KBM-7 (cell line): ENCODE measurements at places on chromosomes 3 and 15.

DNA sequence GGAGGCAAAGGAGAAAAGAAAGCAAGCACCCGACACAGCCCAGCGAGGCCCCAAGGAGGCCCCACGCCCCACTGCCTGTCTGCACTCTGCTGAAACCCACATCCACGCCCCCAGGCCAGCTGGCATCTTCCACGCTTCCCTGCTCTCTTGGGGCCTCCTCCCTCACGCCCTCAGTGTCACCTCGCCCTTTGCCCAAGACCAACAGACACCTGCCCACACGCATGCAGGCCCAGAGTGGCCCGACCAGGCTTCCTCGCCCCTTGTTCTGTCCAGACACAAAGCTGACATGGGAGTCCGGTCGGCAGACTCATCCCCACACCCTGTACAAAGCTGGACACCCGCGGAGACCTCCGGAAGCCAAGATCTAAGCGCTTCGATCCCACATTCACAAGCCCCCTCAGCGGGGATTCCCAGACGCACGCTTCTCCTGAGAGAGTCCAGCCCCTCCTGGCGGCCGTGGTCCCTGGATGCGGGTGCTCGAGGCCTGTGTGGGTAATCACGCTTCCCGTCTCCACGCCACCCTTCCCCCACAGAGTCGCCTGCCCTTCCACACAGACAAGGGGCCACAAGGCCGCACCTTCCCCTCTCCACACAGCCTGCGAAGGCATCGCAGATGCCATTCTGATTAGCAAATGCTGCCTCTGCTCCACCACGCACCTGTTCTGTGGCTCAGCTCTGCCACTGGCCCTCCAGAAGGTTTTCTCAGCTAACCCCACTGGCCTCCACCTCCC, 176.6 kb downstream of the XXYLT1 start:
- DNase-seq, result peak; percentile 31

- DNase-seq, result no peak
Observed at GRCh38 chr3:39154280-39155021, 1.1 kb upstream of the CSRNP1 start.

DNA sequence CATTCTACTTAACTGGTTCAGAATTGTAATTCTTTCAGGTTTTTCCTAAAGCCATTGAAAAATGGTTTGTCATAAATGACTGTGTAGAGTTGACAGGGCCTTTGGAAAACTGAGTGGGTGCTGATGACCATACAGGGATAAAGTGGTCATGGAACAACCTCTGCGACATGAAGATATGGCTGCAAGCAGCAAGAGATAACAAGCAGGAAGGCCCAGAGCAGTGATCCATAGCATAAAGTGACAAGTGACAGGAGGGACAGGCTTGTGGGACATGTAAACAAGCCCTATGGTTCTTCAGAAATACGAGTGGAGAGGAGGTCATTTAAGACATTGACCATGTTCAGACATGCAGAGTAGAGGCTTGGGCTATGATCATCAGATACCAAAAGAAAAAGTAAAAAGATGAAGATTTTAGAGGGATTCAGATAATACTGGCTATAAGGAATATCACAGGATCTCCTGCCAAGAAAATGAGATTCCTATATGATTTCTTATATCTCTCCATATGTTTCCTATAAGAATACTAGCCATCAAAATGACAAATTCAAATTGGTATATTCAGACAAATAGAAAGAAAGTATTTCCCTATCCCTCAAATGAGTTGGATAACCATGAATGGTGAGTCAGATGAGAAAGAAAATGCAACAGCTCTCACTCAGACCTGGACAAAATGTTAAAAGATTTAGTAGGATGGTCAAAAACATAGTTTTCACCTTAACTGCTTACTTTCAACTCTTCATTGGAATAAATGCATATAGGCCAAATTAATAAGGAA, 827.6 kb upstream of the CFAP20DC start:
- no peak for DNase-seq

DNA sequence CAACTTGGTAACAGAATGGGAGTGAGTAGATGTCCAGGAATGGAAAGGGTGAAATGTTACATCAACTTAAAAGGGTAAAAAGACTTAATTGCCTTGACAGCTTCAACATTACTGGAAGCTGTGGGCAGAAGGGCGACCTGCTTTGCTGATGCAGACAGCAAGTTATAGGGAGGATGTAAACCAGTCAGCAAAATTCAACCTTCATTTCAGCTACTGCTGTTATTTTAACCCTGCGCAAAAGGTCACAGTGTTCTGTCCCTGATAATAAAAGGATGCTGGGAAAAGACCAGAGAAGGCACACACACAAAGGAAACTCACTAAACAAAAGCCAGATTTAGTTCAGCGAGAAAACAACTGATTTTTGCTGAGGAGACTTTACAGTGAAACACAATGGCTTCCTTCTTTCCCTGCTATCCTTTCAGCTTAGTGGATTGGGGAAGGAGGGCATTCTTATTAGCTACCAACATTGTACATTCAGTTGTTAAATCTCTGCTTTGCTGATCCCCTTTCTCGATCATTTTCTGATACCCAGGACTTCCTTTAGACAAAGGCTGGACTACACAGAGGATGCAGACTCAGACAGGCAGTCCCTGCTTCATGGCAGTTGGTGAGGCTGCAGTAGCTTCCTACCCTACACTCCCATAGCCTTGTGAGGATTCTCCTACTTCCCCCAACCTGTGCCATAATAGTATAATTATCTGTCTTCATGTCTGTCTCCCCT, 62.0 kb downstream of the P3H2 start:
- DNase-seq, result no peak

DNA sequence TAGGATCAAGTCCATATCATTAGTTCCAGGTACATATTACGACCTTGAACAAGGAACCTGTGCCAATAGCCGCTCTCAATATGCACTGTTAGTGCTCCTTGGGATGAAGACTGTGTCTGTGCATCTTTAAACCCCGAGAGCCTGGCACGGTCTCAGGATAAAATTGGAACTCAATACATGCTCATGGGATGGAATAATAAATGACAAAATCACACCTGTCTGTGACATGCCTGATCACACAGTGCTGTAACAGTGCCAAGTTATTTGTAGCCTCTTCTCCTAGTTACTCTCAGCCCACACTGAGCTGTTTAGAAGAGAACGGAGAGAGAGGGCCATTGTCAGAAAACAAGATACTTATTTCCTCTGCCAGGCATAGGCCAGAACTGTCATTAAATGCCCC, 82.2 kb downstream of the SSR3 start:
- DNase-seq, result no peak

- DNase-seq, result no peak
Observed at GRCh38 chr3:46667061-46667621, 26.3 kb downstream of the ALS2CL start.
